Renal pelvis (tissue), 12 donors: ENCODE measurements at places on chromosomes 11 and 22. TPM values are rescaled to one million over a fixed set of nuclear protein-coding genes. Genes with fewer than 3 reads are reported as not detected.

CASP12 gene
- polyA plus RNA-seq = 0.50 TPM

CDC42EP2 gene
- polyA plus RNA-seq = 12.9 TPM

SSTR3 gene
- polyA plus RNA-seq = 1.2 TPM

UBQLN3 gene
- not detected for polyA plus RNA-seq

BTBD18 gene
- 0.14 TPM for polyA plus RNA-seq

ANKK1 gene
- 0.89 TPM for polyA plus RNA-seq

ALDH3B1 gene
- 4.7 TPM for polyA plus RNA-seq

BBOX1 gene
- 51.0 TPM for polyA plus RNA-seq

SLC37A2 gene
- 2.0 TPM for polyA plus RNA-seq
